Panc1 (cell line): ENCODE measurements at places on chromosomes 6 and 20.

DNA sequence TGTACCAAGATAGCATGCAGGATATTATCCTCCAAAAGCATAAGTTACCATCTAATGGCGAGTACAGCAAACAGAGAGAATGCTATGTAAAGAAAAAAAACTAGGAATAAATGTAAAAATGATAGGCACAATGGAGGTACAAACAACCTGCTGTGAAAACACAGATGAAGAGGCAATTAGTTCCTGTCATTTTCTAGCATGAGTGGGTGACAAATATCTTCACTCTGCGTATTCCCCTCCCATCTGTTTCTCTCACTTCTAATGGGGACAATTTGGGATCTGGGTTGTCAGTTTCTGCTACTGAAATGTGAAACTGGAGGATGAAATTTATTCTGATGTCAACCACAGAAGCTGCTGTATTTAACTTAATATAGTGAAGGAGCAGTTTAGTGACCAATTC, 11.7 kb upstream of the PTPRK start:
- DNase-seq = no peak

DNA sequence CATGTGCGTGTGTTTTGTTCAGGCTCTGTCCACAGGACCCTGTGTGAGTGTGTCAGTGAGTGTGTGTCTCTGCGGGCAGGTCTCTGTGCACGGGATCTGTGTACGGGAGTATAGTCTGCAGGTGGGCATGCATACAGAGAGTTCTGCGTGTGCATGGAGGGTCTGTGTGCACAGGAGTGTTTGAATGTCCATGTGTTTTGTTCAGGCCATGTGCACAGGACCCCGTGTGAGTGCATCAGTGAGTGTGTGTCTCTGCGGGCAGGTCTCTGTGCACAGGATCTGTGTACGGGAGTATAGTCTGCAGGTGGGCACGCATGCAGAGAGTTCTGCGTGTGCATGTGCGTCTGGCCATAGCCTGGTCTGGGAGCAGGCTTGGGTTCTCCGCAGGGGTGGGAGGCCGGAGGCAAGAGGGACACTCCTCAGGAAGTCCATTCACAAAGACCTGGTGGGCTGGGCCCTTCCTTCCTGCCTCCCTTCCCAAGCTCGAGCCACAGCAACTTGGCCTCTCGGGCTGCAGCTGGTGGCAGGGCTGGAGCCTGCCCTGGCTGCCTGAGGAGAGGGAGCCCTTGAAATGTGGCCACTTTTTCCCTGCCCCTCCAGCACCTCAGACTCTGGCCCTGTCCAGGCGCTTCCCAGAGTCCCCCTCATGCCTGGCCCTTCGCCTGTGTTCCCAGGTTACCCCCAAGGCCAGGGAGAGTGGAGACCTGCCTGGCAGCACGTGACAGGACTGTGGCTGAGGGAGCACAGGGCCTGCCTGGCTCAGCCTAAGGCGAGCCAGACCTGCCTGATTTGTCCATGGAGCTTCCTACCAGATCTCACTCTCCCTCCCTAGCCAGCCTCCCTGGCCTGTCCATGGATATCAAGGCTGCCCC, 6.8 kb downstream of the HSPA12B start:
- DNase-seq = no peak

- DNase-seq = no peak
Measured at GRCh38 chr6:73282871-73283270, 19.9 kb upstream of the KHDC1 start.

GRCh38 chr20:13991311-13991710, 897 bp upstream of the SEL1L2 start:
- DNase-seq = no peak

DNA sequence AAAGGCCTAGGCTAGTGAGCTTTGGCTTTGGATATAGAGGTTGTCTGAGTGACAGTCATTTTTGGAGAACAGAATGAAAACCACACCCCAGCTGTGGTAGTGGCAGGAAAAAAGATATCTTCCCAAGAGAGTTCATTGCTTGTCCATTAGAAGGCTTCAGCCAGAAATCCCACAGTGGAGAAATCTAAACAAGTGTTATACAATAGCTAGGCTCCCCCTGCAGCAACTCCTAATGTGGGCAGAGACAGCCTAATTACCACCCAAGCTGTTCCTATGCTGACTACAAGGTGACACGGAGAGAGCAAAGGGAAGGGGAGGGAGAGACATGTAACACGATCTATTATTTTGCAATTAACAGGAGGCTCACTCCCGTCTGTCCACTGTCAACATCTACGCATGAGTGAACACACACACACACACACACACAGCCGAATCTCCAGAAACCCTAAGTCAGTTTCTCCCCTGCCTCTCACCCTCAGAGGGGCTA, 147.5 kb upstream of the TCF21 start:
- no peak for DNase-seq
